ENCODE measurements at places on chromosomes 1 and 21.

- DNase-seq: no peak
These were observed 26.6 kb downstream of the DIPK1A start for GRCh38 chr1:92934395-92935378.

- DNase-seq: no peak
These were observed 414.6 kb upstream of the PTBP2 start for GRCh38 chr1:96306809-96307560.

DNA sequence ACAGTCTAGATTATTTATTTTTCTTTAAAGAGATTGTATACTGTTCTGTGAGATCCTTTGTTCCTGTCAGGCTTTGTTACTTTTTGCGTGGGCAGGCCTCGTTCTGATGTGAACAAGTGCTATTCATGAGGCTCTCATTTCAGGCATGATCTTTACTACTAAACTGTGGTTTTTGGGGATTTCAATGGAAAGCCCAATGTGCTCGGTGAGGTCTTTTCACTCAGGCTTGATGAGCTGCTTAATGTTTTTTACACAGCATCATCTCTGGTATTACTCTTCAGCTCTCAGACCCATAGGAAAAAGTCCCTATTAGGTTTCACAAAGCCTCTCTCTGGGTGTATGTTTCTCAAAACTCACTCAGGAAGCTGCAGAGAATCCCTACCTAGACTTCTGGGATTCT lies 419.4 kb downstream of the GPATCH2 start:
- no peak for DNase-seq

GRCh38 chr21:36854391-36854790 lies 112.1 kb downstream of the HLCS start:
- peak; percentile 31 for DNase-seq

DNA sequence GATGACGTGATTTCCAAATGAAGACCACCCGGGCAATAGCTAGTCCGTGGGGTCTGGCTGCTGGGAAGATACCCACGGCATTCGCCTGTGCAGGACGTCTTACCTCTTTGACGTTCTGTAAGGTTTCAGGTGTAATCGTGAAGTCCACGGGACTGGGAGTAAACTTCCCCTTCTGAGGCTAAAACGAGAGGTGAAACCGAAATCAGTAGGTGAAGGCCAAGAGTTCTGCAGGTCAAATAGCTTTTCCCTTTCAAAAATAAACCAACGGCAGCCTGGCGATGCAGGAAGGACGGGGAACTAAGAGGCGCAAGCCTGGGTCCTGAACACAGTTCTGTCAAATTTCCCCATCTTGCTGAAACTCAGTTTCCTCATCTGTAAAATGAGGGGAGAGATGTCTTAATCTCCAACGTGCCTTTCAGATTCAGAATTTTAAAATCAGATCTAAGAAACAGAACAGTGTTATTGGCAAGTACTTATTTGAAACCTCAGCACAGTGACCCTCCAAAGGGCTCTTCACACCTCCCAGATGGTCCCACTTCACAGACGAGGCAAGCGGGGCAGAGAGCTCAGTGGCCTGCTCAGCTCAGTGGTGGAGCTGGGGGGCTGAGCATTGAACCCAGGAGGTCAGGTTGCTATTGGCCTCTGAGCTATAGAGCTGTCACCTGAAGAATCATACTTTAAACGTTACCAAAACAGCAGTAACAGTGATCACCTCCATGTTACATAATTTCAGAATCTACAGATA lies 34.7 kb downstream of the VPS26C start:
- no peak for DNase-seq

DNA sequence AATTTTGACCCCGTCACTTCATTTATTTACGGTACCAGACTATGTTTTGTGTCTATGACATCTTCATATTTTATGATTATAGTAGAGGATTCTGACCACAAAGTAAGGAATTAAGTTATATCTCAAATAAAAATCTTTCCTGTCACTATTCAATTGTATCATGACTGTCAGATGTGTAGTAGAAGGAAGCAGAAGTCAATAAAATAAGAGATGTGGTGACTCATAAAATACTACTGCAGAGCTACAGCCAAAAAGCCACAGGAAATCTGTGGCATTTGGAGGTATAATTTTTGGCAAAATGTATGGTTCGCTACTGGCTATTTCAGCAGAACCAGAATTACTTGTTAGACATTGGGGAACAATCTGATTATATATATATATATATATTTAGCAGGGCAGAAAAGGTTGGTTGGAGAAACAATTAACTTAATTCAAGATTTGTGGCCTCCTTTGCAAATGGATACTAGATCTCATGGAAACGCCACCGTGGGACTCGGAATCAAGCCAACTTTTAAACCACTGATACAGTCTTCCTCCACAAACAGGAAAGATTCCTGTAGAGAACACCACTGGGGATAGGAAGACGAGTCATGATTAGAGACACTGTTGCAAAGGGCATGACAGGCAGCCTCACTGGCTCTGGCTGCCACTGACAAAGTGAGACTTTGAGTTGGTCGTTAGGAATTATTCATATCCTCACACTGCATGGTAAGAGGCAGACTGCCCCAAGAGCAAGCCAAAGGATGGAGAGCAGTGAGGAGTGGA lies 5.1 kb downstream of the FCRL2 start:
- no peak for DNase-seq

DNA sequence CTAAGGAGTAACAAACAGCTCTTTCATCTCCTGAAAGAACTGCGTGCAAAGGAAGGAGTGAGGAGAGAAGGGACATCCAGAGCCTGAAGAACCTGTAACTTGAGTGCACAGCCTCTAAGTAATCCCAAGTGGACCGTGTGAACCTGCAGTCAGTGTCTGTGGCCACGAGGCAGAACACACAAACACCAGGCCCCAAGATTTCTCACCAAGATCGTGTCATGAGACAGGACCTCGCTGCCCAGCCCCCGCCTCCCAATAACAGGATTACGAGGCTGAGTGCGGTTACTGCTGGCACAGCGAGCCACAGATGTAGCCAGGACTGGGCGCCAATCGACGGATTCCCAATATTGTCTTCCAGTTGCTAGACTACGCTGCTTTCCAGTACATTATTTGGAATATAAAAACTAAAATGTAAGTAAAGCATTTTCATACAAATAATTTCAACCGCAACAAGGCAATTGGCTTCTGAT lies 101.3 kb upstream of the SLC25A33 start:
- no peak for DNase-seq

GRCh38 chr1:183466781-183467180 lies 5.5 kb upstream of the SMG7 start:
- no peak for DNase-seq

DNA sequence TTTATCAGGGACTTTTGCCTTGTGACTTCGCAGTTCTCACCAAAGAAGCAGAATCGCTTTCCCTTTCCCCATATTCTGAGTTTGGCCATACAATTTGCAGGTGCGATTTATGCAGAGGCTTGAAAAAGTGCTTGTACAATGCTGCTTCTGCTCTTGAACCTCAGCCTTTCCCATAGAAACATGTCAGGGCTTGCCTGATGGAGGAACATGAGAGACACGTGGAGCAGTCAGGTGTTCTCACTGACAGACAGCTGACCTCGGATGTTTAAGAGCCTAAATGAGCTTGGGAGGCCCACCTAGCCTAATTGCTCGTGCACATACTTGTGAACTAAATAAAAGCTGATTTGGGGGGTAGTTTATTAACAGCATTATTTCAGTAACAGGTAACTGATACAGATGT lies 290.0 kb downstream of the S1PR1 start:
- DNase-seq: no peak

DNA sequence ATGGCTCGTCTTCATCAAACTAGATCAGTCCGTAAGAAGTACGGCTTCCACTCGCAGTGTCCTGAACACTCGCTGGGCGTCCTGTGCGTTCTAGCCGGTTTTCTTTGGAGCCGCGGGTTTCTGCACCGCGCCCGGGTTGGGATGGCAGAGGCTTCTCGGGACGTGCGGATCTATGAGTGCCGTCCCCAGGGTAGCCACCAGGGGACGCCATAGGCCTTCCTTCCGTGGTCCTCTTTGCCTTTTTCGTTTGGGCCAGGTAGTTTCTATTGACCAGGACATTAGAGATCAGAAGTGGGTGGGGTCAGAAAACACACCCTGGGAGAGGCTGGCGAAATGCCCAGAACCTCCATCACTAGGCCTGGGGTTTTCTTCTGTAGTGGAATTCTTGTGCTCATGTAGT lies 273.8 kb downstream of the FAM72C start:
- no peak for DNase-seq

DNA sequence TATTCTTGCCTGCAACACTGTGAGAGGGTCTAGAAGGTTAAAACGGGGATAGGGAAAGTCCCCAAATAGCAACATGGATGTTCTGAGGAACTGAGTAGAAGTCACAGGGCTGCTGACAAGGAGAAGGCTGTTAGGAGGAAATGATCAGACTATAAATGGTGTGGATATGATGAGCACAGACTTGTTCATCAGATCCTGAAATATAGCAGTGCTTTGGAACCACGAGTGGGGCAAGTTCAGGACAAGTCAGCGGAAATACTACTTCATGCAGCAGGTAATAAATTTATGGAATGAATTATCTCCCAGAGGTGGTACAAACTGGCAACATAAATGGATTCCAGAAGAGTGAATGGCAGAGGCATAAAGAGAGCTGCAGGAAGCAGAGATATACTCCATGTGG lies 3.2 kb upstream of the KIAA0040 start:
- no peak for DNase-seq

GRCh38 chr1:113895961-113896360 lies 8.6 kb upstream of the BCL2L15 start:
- no peak for DNase-seq

GRCh38 chr1:114207635-114208034 lies 54.0 kb upstream of the SYT6 start:
- no peak for DNase-seq

- DNase-seq: no peak
These were observed 27.1 kb upstream of the KCTD3 start for GRCh38 chr1:215539803-215540570.

DNA sequence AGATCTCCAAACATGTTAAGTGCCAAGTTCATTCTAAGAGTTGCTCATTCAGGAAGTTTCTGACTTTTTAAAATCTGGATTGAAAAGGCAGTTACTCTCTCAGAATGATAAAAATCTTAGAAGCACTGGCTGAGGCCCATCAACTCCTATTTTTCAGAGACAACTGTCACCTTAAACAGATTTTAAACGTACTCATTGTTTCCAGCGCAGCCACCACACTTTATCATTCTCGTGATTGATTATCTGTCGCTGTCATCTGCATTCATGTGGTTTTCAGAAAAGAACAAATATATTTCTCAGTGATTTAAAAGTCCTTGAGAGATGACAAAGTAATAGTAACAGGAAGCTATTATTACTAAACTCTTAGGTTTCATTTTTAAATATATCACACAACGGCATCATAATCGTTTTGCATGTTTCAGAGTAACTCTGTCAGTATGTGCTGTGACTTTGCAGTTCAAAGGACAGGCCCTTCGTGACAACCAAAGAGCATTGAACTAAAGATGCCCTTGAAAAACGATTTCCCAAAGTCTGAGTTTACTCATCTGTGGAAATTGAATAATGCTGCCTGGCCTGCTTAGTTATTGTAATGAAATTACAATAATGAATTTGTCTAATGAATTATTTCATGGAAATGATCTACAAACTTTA lies 14.9 kb upstream of the KCNK1 start:
- DNase-seq: no peak
